ENCODE measurements at places on chromosomes 7 and 10. TPM values are rescaled to one million over a fixed set of nuclear protein-coding genes. Genes with fewer than 3 reads are reported as not detected.

DNA sequence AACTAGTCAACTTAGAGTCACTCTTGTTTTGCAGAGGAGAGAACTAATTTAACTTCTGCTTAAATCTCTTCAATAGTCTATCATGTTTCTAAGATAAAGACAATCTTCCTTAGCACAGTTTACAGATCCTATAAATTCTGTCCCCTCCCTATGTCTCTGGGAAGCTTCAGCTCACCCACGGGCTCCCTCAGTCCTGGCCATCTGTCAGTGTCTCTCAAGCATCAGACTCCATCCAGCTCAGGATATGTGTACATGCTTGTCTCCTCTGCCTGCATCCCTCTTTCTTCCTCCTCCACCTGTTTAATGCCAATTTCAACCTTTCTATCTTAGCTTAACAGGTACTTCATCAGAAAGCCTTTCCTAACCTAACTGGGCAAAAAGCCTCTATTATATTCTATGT lies 177.1 kb upstream of the PTER start:
- no peak for DNase-seq

- no peak for DNase-seq
Measured at GRCh38 chr7:39606352-39606751, 17.0 kb upstream of the RALA start.

GRCh38 chr7:97004247-97005182 lies 838 bp upstream of the DLX6 start:
- DNase-seq, result no peak

DNA sequence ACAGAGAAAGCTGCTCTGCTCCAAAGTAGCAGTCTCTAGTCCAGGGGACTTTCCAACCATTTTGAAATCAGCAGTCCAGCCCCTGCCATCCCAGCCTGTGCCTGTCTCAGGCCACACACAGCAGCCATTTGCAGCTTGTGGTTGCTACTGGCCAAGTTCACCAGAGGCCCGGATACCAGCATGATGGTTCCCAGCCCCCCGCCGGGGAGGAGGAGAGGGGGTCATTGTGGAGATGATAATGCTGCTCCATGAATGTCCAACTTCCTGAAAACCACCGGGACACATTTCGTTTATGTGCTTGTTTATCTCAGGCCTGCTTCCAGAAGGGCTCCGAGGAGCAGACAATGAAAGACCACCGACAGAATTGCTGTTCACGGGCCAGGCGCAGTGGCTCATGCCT lies 160.0 kb downstream of the UBE2H start:
- no peak for DNase-seq

DNA sequence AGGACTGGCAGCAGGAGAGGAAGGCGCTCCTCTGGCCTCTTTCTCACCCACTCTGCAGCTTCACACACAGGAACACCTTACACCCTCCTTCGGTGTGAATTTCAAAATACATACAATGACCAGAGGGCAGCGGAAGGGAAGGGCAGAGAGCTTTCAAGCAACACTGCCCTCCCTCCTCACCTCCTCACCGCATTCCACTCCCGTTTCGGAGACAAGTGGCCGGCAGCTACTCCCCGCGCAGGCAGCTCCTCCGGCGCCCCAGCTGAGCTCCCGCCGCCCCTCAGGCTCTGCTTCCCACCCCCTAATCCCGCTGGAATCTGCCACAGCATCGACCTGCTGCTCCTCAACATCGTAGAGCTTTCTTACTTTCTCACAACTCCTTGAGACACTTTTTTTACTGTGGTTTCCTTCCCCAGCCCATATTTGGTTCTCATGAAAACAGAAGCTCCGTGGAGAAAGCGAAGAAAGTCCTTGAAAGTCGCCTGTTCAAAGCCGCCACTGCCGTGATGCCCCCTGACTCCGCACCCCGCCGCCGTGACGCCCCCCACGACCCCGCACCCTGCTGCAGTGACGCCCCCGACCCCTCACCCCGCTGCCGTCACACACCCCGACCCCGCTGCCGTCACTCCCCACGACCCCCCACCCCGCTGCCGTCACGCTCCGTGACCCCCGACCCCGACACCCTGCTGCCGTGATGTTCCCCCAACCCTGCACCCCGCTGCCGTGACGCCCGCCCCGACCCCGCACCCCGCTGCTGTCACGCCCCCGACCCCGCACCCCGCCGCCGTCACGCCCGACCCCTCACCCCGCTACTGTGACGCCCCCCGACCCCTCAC lies 14.6 kb upstream of the GPER1 start:
- DNase-seq, result no peak

The CHAT gene
- total RNA-seq, result not detected
